ENCODE measurements at places on chromosomes 16 and 17.

GRCh38 chr17:72523491-72523890 is 402.7 kb downstream of the SOX9 start:
- no peak for DNase-seq

GRCh38 chr16:29315916-29316517 is 90.5 kb downstream of the NPIPB11 start:
- DNase-seq: no peak

- DNase-seq: no peak
These were observed 1.2 kb downstream of the HAS3 start for GRCh38 chr16:69106491-69107315.

- no peak for DNase-seq
These were observed 6.6 kb upstream of the BMERB1 start for GRCh38 chr16:15427648-15428239.

DNA sequence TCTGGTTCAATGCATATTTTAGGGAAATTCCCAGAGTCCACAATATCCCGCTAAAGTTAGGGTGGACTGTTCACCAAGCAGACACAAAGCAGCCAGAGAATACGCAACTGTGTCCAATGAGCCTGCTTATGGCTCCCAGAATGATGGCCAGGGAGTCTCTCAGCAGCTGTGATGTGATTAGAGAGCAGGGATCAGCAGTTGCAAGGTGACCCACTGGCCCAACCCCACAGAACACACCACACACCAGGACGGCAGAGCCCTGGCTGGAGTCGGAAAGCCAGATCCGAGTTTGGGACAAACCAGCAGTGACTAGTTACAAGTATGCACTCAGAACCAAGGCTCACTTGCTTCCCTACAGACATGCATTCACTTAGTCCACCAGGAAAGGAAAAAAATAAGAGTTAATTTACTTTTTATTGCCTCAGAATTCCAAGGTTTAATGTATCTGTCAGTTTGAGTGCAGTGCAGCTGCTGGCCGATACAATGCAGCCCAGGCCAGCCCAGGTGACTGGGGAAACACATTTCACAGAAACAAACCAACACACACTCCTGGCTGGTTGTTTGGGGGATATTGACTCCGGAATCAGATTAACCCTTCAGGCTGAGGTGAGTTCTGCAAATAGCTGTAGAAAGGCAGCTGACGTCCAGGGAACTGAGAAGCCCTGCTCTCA is 121.7 kb downstream of the HIC1 start:
- DNase-seq: no peak

DNA sequence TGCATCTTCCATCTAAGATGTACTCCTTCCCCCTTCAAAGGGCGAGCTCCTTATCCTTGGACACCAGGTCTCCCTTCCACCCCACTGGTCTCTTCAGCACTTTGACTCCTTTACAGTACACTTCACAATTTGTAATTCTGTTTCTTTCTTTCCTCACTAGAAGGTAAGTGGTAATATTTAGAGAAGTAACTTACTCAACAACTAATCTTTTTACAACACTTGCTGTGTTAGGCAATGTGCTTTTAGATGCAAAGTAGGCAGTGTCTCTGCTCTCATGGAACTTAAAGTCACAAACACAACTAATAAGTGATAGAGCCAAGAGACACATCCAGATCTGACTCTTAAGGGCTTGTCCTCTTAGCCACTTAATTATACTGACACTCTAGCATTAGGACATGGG is 6.4 kb downstream of the SIAH1 start:
- no peak for DNase-seq
